Stimulated activated CD4-positive, alpha-beta T cell treated with anti-CD3 and anti-CD28 coated beads, TNF-alpha, amount 100 ng/mL, for 1 hour (primary cell): ENCODE measurements at places on chromosomes 7 and 10.

DNA sequence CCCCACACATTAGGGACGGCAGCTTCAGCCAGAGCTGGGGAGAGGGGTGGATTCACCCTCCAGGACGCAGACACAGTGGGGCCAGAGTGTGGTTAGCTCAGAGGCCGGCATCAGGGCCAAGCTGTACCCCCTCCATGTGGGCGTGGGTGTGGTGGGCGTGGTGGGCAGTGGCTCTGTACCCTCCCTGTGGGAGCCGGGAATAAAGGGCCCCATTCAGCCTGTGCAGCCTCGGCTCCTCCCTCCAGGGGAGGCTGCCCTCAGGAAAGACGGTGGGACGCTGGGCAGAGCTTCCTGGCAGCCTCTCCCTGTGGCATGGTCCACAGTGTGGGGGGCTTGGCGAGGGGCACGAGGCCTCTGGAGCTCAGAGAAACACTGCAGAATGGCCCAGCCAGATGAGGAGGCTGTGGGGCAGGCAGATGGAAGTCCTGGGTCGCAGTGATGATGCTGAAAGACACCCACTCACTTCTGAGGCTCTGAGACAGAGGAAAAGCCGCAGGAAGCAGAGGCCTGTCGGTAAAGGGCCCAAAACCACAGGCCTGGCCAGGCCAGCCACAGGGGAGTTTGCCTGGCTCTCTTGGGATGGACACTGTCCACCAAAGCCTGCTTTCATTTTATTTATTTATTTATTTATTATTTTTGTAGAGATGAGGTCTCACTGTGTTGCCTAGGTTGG is 108.0 kb downstream of the SH3PXD2A start:
- DNase-seq = no peak

DNA sequence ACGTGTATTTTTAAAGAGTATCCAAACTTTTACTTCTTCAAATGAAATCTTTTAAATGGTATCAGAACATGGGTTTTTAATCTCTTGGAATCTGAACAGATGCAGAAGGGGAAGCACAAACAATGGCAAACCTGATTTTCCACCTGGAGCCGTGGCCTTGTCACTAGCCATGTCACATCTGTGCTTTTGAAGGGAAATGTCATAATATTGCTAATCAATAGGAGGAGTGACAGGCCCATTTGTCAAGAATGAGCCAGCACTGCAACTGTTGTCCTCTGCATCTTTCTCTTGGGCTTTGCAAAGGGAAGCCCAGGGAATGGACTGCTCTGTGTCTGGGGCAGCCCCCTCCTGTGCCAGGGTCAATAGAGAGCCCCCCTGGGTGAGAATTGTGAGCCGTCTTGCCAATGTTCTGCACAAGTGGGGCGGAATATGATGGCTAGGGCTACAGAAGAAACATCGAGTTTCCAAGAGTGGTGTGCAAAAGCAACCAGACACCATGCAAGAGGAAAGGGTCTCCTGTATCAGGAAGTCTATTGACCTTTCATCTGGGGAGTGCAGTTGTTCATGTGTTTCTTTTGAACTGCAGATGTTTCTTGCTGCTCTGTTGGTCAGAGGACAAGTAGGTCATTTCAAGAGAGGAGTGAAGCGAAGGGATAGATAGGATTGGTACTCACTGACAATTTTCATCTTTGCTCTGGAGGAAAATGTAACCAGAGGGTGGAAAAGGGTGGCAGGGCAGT is 181.8 kb upstream of the NPVF start:
- DNase-seq = no peak

DNA sequence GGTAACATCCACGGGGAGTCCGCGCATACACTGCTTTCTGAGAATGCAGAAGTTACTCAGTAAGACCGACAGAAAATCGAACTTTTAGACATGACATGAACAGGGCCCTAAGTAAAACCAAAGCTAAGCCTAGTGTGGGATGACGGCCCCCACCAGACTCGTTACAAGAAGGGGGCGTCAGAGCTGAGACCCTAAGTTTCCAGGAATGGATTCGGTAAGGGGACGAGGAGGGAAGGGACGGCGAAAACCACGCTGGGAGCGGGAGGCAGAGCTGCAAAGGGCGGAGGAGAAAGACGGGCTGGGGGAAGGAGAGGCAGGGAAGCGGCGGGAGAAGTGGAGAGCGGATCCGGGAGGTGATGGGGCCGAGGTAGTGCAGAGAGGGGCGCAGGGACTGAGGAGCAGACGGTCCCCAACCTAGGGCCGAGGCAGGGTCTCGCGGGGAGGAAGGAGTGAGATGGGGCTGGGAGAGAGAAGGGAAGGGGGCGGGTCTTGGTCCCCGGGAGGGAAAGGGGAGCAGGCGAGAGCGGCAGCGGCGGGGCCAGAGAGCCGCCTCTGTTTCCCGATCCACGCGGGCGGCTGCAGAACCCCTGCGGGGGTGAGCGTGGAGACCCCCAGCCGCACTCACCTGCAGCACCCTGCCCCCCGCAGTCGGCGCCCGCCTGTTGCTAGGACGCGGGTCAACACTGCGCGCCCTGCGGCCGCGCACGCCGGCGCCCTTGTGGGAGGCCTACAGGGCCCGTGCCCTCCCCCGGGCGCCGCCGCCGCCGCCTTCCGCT is 513 bp downstream of the ODAD2 start:
- DNase-seq = peak; percentile 6

DNA sequence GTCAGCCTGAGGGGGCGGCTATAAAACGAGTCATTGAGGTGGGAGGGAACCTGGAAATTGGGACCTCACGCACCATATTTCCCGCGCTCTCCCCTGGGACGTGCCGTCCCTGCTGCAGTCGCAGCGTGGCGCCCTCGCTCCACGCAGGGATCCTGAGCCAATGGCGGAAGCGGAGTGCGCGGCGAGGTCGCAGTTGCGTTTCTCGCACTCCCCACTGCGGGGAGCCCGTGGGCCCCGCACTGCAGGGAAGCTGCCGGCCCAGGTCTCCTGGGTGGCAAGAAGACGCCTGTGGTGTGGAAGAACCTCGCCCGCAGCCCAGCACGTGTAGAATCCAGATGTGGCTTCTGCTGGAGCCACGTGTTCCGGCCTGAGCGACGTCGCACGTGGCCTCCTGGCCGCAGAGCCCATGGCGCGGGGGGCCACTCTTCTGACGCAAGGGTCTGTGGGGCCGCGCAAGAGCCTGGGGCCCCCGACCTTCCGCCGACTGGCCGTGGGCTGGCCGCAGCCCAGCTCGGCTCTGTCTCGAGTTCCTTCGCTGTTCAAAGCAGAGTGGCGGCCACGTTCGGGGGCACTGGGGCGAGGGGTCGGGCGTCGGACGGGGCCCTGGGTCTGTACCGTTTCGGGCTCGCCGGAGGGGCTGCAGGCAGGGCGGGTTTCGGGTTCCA is 26.4 kb downstream of the HIF1AN start:
- peak; percentile 37 for DNase-seq

DNA sequence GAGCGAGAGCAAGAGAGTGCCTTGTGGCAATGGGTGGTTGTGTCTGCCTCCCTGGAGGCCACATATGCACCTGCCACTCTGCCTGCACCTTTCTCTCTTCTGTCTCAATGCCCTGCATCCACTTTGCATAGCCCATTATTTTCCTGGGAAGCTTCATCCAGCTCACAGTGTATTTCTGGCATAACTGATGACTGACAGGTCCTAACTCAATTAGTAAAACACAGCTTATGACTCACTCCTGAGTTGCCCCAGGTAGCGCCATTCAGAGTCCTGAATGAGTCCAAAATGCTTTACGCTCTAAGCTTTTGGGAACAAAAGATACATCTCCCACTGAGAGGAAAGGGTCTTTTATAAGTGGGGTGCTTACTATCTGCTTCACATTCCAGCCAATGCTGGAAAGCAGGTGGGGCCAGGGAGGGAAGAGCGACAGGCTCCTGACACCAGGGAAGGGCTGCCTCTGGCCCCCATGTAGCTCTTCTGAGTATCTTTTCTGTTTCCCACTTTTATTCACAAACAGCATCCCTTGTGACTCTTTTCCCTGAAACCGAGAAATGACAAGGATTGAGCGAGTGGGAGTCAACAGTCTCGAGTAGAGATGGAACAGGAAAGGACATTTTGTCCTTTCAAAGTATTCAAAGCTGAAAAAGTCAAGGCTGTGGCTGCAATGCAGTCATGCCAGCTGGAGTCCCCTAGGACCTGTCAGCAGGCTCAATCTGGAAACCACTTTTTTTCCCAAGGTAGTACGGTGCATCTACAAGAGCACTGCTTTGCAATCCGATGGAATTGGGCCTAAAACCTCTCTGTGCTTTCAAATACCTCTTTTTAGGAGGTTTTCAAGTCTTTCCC is 479.3 kb upstream of the PODXL start:
- DNase-seq = no peak

DNA sequence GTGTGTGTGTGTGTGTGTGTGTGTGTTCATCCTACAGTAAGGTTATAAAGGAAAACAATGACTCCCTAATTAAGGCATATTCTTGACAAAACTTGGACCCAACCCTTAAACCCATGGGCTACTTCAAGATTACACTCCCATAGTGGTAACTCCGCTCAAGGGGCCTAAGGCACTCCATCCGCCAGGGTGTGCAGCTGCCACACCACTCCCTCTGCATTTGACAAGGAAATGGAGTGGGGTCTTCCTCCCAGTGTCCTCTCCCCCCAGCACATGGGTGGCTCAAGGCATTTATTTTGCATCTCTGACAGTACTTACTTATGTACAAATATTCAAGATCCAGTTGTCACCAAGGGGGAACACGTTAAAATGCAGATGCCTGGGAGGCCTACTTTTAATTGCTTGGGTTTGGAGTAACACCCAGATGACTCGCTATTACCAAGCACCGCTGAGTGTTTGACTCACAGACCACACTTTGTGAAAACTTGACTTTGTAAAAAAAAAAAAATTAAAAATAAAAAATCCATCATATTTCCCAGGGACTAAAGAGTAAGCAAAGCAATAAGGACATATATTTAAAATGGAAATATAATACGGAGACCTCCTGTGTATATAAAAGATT is 53.0 kb upstream of the AGR3 start:
- DNase-seq = no peak
